ENCODE measurements at places on chromosomes 2 and 18.

- no peak for DNase-seq
Measured at GRCh38 chr2:202101026-202101579, 28.0 kb downstream of the KIAA2012 start.

DNA sequence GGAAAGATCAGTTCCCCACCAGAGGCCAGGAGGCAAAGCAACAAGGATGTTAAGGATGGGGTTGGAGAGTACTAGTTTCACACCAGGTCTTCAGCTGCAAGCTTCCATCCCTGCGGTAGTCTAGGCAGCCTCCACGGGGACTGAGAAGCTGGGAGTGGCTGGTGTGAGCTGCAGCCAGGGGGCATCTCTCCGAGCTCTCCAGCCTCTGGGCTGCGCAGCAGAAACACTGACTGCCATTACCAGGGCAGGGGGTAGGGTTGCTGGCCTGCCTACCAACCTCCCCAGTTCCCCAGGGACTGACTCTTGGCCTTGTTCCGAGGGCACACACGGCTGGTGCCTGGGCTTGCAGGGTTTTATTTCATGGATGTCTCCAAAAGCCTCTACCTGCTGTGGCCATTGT is 15.9 kb downstream of the GATA6 start:
- DNase-seq: no peak

DNA sequence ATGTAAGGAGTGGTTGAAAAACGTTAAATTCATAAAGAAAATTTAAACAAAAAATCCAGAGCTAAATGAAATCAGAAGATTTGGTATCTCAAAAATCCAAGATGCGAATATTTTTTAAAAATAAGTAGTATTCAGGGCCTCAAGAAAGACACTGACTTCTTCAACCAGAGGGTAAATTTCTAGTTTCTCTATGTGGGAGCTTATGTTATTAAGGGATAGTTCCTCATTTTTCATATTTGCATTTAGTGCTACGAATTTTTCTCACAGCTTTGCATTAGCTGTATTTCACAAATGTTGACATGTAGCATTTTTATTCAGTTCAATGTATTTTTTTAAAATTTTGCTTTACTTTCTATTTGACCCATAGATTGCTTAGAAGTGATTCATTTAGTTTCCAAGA is 454.7 kb downstream of the CBLN2 start:
- no peak for DNase-seq

DNA sequence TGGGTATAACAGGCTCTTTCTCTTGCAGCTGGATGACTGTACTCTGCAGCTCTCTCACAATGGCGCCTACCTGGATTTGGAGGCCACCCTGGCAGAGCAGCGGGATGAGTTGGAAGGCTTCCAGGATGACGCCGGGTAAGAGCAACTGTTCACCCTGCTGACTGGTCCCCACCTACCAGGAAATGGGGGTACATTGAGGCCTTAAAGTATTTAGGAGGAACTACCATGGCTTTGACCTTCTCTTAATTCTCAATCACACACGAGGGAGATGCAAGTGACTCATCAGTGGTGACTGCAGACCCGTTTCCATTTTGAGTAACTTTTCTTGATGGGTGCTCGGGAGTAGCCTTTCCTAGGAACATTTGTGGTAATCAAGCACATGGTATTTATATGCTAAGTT is 58.0 kb downstream of the FHOD3 start:
- DNase-seq: no peak

GRCh38 chr18:65610939-65611338 is 139.9 kb upstream of the CDH7 start:
- DNase-seq: no peak

DNA sequence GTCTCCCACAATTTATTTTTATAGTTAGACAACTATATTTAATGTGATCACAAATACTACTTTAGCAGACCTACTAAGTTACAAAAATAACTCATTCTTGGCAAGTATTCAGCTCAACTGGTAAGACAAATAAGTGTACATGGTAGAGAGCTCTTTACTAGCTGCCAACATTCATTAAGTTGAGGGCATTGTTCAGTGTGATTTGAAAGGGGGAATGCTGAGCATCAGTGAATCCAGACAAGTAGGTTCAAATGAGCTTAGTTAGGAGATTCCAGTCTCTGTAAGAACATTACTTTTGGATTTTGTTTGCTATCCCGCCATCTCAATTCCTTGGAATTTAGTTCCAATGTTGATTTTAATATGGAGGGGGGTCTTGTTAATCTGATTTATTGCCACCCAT is 187.3 kb upstream of the LYPD1 start:
- no peak for DNase-seq

GRCh38 chr2:15665067-15665942 is 73.6 kb downstream of the DDX1 start:
- no peak for DNase-seq

DNA sequence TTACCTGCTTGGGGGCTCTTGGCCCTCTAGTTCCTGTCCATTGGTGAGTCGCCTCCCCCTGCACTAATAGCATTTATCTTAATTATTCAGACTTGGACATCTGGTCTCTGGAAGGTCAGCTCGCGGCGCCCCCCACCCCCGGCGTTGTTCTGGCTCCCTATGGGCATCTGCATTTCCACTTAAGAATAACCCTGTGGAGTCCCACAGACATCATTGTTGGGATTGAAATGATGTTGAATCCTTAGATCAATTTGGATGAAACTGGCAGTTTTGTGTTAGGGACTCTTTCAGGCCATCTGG is 313.8 kb upstream of the HS6ST1 start:
- DNase-seq: no peak

- no peak for DNase-seq
Measured at GRCh38 chr2:163253621-163254285, 415.2 kb upstream of the KCNH7 start.

GRCh38 chr18:3645384-3646156 is 195.6 kb downstream of the TGIF1 start:
- DNase-seq: no peak

GRCh38 chr2:206275312-206276055 is 1.0 kb downstream of the ZDBF2 start:
- DNase-seq: no peak

GRCh38 chr2:151237422-151238025 is 24.1 kb downstream of the RBM43 start:
- no peak for DNase-seq

DNA sequence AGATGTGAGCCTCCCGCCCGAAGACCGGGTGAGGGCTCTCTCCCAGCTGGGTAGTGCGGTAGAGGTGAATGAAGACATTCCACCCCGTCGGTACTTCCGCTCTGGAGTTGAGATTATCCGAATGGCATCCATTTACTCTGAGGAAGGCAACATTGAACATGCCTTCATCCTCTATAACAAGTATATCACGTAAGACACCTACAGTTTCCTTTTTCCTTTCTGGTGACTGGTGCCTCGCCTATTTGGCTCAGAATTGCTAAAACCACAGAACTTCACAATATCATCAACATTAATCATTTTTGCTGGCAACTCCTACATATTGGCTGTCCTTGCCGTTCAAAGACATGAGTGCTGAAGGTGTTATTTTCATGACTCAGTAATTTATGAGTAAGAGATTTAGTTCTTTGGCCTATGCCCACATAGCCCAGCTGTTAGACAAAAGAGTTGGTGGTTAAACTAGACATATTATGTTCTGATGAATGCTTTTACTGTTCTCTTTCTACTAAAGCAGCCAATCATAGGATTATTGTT is 2.2 kb downstream of the STAMBP start:
- no peak for DNase-seq

- no peak for DNase-seq
Measured at GRCh38 chr2:148888986-148889385, 14.0 kb downstream of the KIF5C start.

- no peak for DNase-seq
Measured at GRCh38 chr2:15311926-15312325, 249.2 kb downstream of the NBAS start.

DNA sequence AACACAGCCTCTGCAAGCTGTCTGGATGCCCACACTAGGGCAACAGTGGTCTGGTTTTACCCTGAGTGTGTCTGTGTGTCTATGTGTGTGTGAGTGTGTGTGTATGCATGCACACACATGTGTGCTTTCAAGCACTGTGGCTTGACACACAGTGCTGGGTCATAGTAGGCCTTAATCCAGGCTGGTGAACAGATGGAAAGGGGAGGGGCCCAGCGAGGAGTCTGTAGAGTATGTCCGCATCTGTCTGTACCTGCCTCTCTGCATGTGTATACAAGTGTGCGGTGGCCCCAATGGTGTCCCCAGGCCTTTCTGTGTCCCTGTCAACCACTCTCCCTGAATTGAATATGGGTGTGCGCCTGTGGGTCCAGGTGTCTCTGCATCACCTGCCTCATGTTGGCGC is 9.3 kb upstream of the KCNIP3 start:
- DNase-seq: no peak

DNA sequence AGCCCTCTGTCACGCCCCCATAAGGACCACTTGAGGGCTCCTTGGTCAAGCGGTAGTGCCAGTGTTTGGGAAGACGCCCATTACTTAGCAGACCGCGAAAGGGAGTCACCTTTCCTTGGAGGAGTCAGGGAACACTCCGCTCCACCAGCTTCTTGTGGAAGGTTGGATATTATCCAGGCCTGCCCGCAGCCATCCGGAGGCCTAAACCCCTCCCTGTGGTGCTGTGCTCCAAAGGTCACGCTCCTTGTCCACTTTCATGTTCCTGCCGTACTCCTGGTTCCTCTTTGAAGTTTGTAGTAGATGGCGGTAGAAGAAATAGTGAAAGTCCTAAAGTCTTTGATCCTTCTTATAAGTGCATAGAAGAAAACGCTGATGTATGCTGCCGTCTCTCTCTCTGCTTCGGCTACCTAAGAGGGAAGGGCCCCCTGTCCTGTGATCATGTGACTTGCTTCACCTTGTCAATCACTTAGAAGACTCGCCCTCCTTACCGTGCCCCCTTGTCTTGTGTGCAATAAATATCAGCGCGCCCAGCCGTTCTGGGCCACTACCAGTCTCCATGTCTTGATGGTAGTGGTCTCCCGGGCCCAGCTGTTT is 1.7 kb upstream of the CATIP start:
- no peak for DNase-seq

DNA sequence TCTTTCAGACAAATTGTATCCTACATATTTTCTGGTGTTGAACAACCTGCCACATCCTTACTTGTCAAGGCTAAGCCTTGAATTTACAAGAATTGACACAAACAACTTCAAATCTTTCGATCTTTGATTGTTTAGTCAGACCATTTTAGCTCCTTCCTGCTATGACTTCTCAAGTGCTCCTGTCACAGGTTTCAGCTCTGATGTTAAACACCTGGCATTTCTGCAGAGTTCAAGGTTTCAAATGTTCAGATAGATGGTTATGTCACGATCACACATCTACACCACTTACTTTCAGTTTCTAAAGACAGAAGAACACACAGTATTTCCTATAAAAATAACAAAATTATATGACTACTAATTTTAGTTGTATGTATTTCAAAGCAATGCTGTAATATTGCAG is 84.0 kb downstream of the RND3 start:
- DNase-seq: no peak

DNA sequence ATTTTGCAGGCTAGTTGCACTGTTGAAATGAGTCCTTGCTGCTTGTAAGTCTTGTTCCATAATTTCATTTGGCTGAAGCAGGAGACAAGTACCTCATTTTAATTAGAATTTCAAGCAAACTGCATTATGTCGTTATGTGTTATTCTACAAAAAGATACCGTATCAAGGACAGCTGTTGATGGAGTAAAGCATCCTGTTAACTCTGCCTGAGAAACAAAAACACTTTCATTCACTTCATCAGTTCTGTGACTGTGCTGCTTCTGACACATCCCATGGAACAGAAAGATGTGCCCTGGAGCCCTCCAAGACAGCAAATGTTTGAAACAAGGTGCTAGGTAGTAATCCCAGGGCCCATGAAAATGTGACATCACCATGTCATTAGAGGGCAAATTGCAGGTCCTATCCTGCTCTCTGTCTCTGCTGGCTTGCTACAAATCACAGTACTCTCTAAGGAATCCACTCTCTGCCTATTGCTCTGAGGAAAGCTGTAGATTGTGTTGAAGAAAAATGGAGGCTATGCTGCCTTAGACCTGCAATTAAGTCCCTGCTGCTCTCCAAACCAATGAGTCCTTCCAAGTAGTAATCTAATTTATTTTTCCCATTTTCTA is 209.7 kb upstream of the PARD3B start:
- DNase-seq: no peak

GRCh38 chr2:224909885-224910573 is 132.2 kb downstream of the DOCK10 start:
- DNase-seq: no peak

DNA sequence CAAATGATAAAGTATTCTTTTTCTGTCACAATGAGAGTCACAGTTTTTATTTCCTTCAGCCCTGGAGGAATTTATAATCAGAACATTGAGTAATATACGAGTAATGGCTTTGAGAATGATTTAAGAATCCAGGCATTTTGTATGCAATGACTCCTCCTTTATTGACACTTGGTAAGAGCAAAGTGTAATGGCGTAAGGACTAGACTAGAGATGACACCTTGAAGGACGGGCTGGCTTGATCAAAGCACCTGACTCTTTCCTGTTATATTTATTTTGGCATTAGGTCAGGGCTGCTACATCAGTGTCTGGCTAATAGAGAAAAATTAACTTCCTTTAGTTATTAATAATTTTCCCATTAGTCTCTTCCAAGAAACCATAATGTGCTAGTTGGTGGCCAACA is 482.4 kb upstream of the GCFC2 start:
- DNase-seq: no peak

- no peak for DNase-seq
Measured at GRCh38 chr18:49768051-49768391, 45.3 kb downstream of the ACAA2 start.
